ENCODE measurements at places on chromosomes 7 and 10. TPM values are rescaled to one million over a fixed set of nuclear protein-coding genes. Genes with fewer than 3 reads are reported as not detected.

DNA sequence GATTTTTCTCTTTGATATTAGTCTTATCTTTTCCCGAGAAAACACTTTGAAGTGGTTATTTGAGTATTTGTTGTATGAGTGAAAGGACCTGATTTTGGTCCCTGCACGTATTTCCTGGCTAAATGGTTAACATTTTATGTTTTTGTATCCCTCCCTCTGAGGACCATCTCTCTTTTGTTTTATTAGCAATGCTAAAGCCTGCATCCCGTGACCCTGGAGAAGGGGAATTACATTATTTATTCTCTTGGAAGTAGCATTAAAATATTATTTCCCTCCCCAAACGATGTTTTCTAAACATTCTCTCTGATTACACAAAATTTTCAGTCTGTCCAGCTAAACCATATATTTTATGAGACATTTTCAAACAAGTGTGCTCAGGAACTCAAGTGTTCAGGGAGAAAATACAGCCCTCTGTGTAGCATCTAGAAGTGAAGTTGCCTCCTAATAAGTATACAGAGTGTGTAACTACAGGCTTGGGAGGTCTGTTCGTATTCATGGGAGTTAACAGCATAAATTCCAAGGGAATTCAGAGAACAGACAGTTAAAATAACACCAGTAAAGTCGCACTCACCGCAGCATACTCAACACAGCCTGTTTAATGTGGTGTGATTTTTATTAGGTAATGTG lies 163.8 kb upstream of the NPVF start:
- no peak for DNase-seq

GRCh38 chr10:124736491-124737136 lies 7.6 kb downstream of the FAM53B start:
- peak; percentile 93 for DNase-seq

DNA sequence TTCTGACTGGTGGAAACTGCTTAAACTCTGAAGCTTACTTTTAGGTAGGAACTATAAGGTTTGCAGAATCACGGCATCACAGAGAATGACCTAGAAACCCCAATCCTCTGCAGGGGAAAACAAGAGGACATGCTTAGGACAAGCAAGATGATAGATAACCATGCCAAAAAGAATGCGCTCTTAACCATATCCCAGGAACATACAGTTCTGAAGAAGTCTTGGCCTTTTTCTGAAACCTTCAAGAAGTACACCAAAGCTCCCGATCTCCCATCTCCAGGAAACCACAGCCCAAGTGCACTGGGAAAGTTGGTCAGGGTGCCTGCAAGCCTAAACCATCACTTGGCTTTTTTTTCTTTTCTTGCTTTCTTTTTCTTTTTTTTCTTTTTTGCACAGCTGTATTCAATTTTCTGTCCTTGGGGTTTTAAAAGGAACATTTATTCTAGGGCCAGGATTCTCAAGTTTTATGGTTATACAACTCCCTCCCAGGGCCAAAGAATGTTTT lies 12.2 kb upstream of the SVIL start:
- no peak for DNase-seq

- no peak for DNase-seq
These were observed 377.0 kb upstream of the NUPR2 start for GRCh38 chr7:56493196-56493595.

DNA sequence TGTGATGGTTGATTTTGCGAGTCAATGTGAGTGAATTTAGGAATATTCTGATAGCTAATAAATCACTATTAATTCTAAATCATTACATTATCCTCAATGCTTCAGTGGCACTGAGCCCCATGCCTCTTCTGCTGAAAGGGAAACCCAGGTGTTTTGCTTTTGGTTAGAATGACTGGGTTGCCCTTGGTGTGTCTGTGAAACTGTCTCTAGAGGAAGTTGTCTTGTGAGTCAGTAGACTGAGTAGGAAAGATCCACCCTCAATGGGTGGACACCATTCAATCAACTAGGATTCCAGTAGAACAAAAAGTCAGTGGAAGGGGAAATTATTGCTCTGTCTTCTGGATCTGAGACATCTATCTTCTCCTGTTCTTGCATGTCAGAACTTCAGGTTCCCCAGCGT lies 472.4 kb downstream of the ANKRD7 start:
- DNase-seq: no peak

DNA sequence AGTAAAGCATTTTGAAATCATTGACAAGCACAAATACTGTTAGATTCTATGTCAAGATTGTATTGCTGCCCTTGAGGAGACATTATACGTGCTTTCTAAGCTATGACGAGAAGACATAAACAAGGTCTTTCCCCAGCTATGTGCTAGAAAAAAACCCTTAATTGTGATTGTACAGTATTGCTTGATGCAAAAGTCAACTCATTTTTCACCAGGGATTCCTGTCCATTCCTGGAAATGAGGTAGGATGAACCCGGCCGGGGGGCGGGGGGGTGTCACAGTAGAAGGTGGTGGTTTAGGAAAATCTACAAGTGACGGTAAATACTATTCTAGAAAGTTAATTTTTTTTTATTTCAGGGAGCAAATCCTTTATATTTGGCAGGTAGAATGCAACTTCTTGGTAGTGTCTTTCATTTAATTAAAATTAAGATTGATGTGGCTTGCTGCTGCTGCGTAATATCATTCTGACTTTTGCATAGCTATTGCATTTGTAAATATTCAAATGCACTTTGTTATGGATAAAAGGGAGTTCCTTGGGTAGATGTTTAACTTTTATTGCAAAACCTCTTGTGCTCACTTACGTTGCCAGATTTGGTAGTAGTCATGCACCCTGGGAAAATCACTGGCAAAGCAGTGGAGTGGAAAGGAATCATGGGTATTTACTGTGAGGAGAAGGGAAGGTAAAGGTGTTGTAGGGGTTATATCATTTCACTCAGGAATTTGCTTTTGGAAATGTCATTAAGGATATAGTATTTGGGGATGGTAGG lies 164.4 kb upstream of the PRPS1L1 start:
- no peak for DNase-seq

- DNase-seq: no peak
These were observed 4.1 kb upstream of the CPA4 start for GRCh38 chr7:130288829-130289228.

The DNAJC1 gene
- total RNA-seq: 40.0 TPM

The SUGCT gene
- total RNA-seq: 2.2 TPM

The ADCYAP1R1 gene
- 12.0 TPM for total RNA-seq
